ENCODE measurements at places on chromosomes 11 and 22.

DNA sequence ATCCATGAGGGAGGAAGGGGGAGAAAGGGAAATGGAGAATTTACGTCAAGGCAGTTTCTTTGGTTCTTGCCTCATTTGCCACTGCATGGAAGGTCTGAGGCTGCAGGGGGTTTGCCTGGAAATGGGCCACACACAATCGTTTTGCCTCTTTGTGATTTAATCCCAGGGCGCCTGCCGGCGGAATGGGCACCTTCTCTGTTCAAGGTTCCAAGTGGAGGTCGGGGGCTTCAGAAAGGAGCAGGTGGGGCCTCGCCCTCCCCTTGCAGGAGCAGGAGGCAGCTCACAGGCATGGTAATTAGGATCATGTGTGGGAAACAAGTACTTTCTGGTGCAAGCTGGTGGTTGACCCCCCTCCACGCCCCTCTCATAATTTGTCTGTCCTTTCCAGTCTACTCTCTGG, 29.9 kb downstream of the MPPED1 start:
- no peak for DNase-seq

DNA sequence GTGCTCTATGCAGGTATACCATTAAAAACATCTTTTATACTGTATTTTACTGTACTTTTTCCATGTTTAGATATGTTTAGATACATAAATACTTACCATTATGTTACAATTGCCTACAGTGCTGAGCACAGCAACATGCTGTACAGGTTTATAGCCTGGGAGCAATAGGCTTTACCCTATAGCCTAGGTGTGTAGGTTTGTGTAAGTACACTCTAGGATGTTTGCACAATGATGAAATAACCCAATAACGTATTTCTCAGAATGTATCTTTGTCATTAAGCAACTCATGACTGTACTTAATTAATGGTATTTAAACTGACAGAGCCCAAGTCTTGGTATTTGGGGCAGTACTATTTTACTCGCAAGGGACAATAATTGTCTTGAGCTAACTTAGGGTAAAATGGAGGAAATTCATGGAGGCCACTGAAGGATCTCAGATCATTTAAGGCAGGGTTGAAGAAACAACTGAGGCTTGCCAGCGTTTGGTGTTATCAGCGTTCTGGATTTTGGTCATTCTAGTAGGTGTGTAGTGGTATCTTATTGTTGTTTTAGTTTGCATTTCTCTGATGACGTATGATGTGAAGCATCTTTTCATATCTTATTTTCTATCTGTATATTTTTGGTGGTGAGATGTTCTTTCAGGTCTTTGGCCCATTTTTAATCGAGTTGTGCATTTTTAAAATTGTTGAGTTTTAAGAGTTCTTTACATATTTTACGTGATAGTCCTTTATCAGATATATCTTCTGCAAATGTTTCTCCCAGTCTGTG, 42.4 kb downstream of the ADAMTS15 start:
- no peak for DNase-seq

DNA sequence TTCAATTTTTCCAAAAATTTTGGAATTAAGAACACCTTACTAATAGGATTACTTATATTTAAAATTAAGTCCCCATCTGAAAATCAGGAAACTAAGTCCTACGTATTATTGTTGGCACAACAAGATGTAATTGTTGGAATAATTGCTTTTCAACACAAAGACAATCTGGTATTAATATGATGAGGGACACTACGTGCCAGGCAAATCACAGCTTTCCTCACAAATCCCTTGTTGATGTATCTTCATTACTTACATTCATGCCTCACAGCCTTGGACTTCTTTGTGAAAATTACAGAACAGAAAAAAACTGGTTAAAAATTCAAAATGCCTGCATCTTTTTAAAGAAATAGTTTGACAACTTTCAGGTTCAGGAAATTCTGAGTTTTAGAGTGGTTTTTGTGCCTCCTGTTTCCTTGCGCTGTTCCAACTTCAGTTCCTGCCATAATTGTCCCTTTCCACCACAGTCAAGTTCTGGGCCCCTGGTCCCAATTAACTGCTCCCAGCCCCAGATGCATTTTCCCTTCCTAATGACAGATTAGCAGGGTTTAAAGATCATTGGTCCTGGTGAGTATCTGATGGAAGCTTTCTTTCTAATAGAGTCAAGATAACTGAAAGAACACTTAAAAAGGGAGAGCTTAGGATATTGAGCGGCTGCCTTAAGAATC, 23.3 kb upstream of the CCDC34 start:
- DNase-seq, result no peak

GRCh38 chr11:27406498-27407354, 43.7 kb upstream of the CCDC34 start:
- DNase-seq, result no peak

DNA sequence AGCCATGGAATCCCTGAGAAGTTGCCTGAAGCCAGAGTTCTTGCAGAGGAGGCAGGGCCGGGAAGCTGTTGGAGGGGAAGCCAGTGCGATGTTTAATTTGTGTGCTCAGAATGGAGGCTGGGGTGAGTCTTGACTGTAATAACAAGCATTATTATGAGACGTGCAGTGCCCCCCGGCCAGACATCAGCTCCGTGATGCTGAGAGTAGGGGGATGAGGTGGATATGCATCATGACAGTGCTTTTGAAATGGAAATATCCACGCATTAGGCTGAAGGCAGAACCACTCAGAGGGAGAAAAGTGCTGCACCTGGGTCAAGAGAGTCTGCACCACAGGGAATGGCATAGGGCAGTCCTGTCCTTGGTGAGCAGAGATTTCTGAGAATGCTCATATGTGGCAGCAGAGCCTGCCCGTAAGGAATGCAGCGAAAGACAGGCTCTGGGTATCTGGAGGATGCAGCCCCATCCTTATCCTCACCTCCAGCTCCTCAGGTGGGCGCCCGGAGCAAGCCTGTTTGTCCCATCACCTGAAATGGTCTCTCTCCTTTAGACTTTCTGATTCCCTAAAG, 37.6 kb upstream of the SEZ6L start:
- DNase-seq, result no peak

GRCh38 chr22:46815132-46815531, 52.7 kb downstream of the TBC1D22A start:
- no peak for DNase-seq

DNA sequence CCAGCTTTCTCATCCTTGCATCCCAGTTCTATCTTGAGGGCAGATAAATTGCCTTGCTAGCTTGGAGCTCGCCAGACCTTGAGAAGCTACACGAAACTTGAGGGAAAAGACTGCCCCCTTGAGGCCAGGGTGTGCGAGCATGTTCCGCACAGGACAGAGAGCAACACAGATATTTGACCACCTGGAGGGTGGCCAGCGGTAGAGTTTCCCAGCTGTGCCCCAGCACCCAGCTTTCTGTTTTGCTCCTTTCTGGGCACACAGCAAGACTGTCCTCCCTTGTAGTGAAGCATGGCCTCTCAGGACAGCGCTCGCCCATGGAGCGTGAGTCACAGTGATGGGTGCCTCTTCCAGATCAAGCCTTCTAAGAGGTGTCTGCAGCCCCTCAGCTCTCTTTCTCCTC, 23.5 kb downstream of the SPATA19 start:
- peak; percentile 40 for DNase-seq

DNA sequence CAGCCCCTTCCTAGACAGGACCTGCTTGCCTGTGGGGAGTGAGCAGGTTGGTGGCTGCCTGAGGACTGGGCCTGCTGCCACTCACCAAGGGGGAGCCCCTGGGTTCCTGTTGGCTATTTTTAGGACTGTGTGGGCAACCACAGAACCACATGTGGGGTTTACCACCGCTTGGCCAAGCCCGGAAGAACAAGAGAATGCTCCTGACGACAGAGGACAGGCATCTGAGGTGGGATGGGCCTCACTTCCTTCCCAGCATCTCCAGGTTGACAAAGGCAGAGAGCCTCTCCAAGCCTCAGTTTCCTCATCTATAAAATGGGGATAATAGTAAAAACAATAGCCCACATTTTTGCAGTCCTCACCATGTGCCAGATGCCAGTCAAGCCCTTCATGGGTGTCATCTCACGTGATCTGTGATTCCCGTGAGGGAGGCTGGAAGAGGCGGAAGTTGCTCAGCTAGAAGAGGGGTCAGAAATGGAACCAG, 43.6 kb downstream of the LRRC32 start:
- DNase-seq, result no peak

DNA sequence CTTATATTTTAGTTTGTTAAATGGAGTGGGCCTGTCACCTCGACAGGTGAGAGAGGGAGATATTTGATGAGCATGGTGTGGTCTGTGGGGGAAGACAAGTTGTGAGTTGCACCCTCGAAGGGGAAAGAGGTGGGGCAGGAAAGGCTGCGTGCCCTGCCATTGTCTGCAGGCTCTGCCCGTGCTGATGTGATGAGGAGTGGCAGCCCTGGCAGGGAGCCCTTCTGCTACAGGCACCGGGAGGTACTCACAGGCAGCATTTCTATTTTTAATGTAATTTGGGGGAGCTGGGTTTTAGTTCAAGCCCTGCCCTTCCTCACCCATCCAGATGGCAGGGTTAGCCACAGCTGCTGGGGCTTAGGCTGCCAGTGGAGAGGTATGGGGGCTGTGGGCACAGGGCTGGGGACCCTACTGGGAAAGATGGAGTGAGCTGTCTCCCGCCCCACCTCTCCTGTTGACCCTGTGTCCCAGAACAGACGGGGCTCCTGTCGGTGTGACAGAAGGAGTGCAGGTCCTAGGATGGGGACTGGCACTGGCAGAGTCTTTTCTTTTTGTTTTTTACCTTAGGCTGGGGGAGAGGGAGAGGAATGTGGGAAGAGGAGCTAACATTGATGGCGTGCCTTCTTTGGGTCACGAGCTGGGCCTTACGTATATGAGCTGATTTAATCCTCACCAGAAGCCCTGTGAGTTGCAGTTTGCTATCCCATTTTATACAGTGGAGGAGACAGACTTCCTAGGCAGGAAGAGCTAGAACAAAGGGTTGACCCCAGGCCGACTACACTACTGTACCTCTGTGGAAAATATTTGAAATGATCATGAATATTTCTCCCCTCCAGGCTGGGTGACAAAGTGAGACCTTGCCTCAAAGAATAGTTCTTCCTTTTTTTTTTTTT, 51.6 kb downstream of the CEP164 start:
- DNase-seq, result no peak

GRCh38 chr11:15234796-15235195, 120.1 kb downstream of the INSC start:
- no peak for DNase-seq

- DNase-seq, result no peak
Observed at GRCh38 chr11:102809971-102810370, 12.0 kb upstream of the MMP1 start.

DNA sequence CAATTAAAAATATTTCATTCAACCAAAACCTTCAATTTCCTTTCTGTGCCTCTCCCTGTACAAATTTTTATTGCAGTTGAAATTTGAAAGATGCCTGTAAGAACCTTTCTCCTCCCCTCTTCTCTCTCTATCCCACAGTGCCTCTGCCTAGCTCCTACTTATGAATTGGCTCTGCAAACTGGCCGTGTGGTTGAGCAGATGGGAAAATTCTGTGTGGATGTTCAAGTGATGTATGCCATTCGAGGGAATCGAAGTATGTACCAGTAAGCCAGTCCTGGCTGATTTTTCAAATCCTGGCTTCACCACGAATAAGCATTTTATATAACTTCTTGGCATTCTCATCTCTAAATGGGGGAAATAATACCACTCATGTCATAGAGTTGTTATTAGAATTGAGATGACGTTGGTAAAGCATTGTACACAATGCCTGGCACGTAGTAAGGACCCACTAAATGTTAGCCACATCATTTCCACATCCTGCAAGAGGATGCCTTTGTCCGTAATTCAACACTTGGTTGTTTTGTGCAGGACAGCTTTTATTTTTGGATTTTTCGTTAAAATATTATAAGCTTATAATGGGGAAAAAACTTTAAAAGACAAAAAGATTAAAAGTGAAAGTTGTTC, 6.0 kb downstream of the DDX25 start:
- no peak for DNase-seq

- DNase-seq, result no peak
Observed at GRCh38 chr11:34317666-34318065, 40.1 kb downstream of the ABTB2 start.

DNA sequence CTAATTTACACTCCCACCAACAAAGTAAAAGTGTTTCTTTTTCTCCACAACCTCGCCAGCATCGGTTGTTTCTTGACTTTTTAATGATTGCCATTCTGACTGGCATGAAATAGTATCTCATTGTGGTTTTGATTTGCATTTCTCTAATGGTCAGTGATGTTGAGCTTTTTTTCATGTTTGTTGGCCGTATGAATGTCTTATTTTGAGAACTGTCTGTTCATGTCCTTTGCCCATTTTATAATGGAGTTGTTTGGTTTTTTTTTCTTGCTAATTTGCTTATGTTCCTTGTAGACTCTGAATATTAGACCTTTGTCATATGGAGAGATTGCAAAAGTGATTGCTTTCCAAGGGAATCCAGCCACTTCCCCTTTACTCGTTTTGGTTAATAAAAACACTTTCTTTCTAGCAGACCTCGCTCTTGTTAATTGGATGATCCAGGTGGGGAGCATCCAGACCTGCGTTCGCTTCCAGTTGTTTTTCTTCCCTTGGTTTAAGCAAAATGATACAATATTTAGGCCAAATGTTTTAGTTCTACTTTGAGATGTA, 17.1 kb upstream of the APOL4 start:
- DNase-seq, result no peak

GRCh38 chr11:58578136-58578634, 678 bp upstream of the ZFP91 start:
- peak; percentile 97 for DNase-seq

- peak; percentile 91 for DNase-seq
Observed at GRCh38 chr11:34631737-34632104, 10.8 kb downstream of the EHF start.

DNA sequence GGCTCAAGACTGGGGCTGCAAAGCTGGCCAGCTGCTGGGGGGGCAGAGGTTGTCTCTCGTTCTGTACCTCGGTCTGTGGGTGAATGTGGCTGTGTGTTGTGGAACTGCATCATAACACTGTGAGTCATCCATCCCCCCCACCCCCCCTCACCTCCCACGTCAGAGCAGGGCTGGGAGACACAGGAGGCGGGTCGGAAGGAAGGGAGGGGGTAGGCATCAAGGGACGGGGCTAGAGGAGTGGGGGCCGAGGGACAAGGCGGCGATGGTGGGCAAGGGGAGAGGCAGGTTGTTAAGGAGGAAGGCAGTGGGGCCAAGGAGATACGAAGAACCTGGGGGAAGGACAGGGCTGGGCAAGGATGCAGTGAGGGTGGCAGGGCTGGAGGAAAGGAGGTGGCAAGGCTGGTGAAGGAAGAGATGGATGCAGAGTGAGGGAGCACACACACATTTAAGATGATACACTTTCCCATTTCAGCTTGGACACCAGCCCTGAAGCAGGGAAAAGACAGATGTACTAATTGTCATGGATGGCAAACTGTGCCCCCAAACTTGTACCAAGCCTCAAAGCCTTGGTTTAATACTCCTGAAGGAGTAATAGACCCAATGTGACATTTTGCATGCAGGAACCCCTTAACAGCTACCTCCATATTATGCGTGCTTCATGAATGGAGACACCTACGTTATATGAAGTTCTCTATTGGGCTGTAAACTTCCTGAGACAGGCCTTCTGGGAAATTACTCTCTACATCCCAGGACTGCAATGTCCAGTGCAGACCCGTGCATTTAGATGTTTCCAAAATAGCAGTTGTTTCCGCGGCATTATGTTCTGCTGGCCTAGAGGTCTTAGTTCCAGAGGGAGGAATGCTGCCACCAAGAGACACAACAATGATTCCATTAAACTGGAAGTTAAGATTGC, at the start of gene YPEL4:
YPEL4 (minus strand) TSS at position 87 of the 913 bp plus-strand sequence. CDS start 2,805 bp downstream, outside the sequence.
- DNase-seq, result peak; percentile 38

GRCh38 chr11:97888641-97889040, 1132.1 kb upstream of the CNTN5 start:
- peak; percentile 37 for DNase-seq

All from NCI-H146 (cell line).